ENCODE measurements at places on chromosomes 11 and 22. TPM values are rescaled to one million over a fixed set of nuclear protein-coding genes. Genes with fewer than 3 reads are reported as not detected.

DNA sequence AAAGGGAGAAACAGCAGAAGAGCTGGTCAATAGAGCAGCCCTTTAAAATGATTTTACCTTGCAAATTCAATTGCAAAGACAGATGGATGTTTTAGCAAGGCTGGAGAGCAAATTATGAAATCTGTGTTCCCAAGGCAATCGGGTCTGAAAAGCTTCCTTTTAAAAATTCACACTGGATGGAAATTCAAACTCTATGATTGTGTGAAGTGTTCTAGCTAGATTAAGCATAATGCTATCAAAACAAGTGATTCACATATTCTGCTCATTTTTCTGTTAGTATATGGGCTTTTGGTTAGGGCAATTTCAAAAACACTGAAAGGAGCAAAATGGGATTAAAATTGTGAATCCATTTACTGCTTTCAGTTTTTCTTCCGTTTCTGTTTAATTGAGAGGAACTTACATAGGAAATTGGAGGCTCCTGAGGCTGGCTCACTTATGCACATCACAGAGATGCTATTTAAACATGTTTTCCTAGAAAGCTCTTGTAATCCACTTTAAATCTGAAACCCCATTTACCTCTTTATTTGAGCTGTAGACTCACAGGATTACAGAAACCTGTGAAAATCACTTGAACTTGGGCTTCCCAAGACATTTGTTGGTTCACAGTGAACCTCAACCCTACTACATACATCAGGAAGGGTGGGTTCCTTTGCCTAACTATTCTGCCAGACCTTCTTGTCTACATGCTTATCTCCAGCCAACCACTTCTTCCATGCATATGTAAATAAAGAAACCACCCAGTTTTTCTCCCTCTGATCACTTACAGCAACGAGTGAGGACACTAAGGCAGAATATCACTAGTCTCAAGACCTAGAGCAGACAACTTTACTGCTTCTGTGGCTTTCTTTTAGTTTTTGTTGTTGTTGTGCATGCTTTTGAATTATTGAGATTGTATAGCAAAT is 201.9 kb upstream of the PITPNB start:
- peak overlapping the region; percentile 2 for H3K27ac ChIP-seq
- H3K27me3 ChIP-seq: no peaks in the 10 kb centered on the region
- H3K4me1 ChIP-seq: peaks cover 40% of the 10 kb centered on the region
- DNase-seq: no peak

GNAZ gene
- 2.9 TPM for total RNA-seq

HIC2 gene
- 1.5 TPM for total RNA-seq

- no peaks in the 10 kb centered on the region for H3K4me1 ChIP-seq
- no peak overlapping the region for H3K27ac ChIP-seq
- H3K36me3 ChIP-seq: no peaks in the 10 kb centered on the region
- no peak overlapping the region for H3K4me3 ChIP-seq
- H3K27me3 ChIP-seq: peaks cover 12% of the 10 kb centered on the region
Observed at GRCh38 chr11:15630896-15631295, 516.2 kb downstream of the INSC start.

- no peaks in the 10 kb centered on the region for H3K27me3 ChIP-seq
- peaks cover 13% of the 10 kb centered on the region for H3K36me3 ChIP-seq
- no peak overlapping the region for H3K27ac ChIP-seq
Observed at GRCh38 chr11:67445515-67445914, 2.2 kb upstream of the CORO1B start.

- no peak overlapping the region for H3K4me3 ChIP-seq
- no peak overlapping the region for H3K27ac ChIP-seq
- DNase-seq: no peak
- H3K36me3 ChIP-seq: no peaks in the 10 kb centered on the region
Observed at GRCh38 chr11:97557399-97557798, 1167.6 kb downstream of the JRKL start.

- no peaks in the 10 kb centered on the region for H3K27me3 ChIP-seq
- H3K27ac ChIP-seq: peak overlapping the region; percentile 95
- peak overlapping the region; percentile 89 for H3K4me3 ChIP-seq
- no peaks in the 10 kb centered on the region for H3K36me3 ChIP-seq
Observed at GRCh38 chr11:68840661-68841653, 759 bp downstream of the CPT1A start.

TIMP3 gene
- 250 TPM for total RNA-seq

DNA sequence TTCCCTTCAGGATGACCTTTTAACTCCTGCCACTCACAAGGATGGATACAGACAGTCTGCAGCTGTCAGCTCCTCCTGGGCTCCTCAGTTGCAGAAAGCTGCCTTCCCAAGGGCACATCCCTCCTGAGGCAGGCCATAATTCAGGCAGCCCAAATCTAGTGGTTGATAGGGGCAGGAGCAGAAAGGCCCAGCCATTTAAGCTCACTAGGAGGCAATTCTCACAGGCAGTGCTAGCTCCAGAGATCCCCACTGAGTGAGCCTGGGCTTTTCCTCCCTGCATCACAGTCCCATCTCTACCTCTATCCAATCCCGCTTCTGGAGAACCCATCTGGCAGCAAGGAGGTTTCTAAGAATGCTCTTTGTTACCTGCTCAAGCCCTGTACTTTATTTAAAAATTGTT is 200.6 kb downstream of the ARHGAP42 start:
- H3K36me3 ChIP-seq: no peaks in the 10 kb centered on the region
- H3K27me3 ChIP-seq: no peaks in the 10 kb centered on the region
- H3K4me3 ChIP-seq: no peak overlapping the region
- no peak overlapping the region for H3K27ac ChIP-seq
- peaks cover 18% of the 10 kb centered on the region for H3K4me1 ChIP-seq

OR11H1 gene
- total RNA-seq: not detected

LRRC74B gene
- total RNA-seq: not detected

SCGB1A1 gene
- not detected for total RNA-seq

DNA sequence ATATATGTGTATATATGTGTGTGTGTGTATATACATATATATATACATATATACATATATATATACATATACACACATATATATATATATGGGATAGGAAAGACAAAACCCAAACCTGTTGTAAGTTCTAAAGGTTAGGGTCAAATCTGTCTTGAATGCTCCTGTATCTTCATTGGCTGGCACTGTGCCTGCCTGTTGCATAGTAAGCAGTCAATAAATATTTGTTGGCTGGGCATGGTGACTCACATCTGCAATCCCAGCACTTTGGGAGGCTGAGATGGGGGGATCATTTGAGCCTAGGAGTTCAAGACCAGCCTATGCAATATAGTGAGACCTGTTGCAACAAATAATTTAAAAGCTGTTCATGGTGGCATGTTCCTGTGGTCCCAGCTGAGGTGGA is 205.4 kb downstream of the DBX1 start:
- H3K4me1 ChIP-seq: peaks cover 65% of the 10 kb centered on the region
- no peak overlapping the region for H3K4me3 ChIP-seq
- no peak for DNase-seq
- H3K36me3 ChIP-seq: peaks cover 1% of the 10 kb centered on the region

GRCh38 chr11:109818290-109818689 is 274.9 kb upstream of the ZC3H12C start:
- no peak overlapping the region for H3K27ac ChIP-seq
- H3K27me3 ChIP-seq: no peaks in the 10 kb centered on the region
- no peaks in the 10 kb centered on the region for H3K4me1 ChIP-seq
- no peak for DNase-seq
- no peak overlapping the region for H3K4me3 ChIP-seq

- DNase-seq: no peak
- H3K4me3 ChIP-seq: no peak overlapping the region
- no peak overlapping the region for H3K27ac ChIP-seq
- no peaks in the 10 kb centered on the region for H3K27me3 ChIP-seq
- peaks cover under 1% of the 10 kb centered on the region for H3K4me1 ChIP-seq
Observed at GRCh38 chr11:121117788-121118187, 16.7 kb downstream of the TECTA start.

KCTD14 gene
- total RNA-seq: 0.16 TPM

SOX10 gene
- total RNA-seq: 1.2 TPM

CD3G gene
- 0.16 TPM for total RNA-seq

- no peak overlapping the region for H3K27ac ChIP-seq
- H3K4me1 ChIP-seq: peaks cover 46% of the 10 kb centered on the region
- H3K36me3 ChIP-seq: no peaks in the 10 kb centered on the region
Observed at GRCh38 chr11:35623621-35624168, 5.4 kb downstream of the FJX1 start.

DNA sequence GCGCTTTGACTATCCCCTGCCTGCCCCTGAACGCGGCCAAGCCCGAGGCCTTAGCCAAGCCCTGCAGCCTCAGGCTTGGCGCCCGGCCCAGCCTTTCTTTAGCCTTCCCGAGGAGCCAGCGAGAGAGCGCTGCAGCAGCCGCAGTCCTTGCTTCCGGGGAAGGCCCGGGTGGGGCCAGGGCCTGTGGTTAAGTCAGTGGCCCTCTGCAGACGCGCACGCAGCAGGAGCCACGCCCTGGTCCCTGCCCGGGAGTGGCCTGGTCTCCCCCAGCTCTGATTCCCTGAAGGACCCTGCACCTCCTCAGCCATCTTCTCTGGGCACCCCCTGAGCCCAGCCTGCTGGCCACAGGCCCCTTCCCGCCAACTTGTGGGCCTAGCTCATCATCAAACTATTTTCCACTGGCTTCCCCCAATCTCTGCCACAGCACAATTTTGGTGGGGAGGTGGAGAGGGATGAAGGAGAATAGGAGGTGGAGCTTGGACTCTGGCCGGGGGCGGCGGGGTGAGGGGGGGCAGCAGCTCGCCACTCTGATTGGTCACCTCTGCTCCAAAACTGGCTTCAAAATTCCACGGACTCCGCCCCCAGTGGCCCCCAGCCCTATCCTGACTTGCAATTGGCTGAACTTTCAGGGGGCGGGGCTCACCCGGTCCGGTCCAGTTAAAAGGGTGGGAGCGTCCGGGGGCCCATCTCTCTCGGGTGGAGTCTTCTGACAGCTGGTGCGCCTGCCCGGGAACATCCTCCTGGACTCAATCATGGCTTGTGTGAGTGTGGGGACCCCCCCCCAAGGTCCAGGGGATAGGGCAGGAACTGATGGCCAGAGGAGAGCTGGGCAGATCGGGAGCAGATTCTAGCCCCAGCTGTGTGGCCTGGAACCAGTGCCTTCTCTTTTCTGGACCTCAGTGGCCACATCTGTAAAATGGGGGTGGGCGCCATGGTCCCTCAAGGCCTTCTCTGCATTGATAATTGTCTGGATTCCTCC is at the start of gene LGALS1:
Gene LGALS1 (plus strand): TSS at position 686 of the 979 bp plus-strand sequence. CDS start 67 bp downstream, at position 753.
- peaks cover 24% of the 10 kb centered on the region for H3K36me3 ChIP-seq
- no peaks in the 10 kb centered on the region for H3K27me3 ChIP-seq
- peak within 1 kb of the TSS; percentile 98 for H3K27ac ChIP-seq
- H3K4me3 ChIP-seq: peak within 1 kb of the TSS; percentile 78
- DNase-seq: peak; percentile 98

DNA sequence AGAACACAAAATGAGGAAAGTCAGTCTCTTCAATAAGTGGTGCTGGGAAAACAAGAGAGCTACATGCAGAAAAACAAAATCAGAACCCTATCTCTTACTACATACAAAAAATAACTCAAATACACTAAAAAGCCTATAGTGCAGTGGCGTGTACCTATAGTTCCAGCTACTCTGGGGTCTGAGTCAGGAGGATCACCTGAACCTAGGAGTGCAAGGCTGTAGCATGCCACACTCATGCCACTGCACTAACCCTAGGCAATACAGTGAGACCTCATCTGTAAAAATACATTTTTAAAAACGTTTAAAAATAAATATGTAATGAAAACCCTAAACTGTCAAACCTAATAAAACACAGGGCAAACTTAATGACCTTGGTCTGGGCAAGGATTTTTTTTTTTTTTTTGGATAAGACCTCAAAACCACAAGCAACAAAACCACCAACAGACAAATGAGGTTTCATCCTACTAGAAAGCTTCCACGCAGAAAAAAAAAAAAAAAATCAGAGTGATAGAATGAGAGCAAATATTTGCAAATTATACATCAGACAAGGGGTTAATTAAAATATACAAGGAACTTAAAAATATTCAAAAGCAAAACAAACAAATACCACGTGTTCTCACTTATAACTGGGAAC is 35.2 kb downstream of the XKR3 start:
- no peak overlapping the region for H3K27ac ChIP-seq
- H3K4me3 ChIP-seq: no peak overlapping the region
- DNase-seq: no peak
- peaks cover 6% of the 10 kb centered on the region for H3K27me3 ChIP-seq
- no peaks in the 10 kb centered on the region for H3K4me1 ChIP-seq

MYOD1 gene
- total RNA-seq: not detected

DNA sequence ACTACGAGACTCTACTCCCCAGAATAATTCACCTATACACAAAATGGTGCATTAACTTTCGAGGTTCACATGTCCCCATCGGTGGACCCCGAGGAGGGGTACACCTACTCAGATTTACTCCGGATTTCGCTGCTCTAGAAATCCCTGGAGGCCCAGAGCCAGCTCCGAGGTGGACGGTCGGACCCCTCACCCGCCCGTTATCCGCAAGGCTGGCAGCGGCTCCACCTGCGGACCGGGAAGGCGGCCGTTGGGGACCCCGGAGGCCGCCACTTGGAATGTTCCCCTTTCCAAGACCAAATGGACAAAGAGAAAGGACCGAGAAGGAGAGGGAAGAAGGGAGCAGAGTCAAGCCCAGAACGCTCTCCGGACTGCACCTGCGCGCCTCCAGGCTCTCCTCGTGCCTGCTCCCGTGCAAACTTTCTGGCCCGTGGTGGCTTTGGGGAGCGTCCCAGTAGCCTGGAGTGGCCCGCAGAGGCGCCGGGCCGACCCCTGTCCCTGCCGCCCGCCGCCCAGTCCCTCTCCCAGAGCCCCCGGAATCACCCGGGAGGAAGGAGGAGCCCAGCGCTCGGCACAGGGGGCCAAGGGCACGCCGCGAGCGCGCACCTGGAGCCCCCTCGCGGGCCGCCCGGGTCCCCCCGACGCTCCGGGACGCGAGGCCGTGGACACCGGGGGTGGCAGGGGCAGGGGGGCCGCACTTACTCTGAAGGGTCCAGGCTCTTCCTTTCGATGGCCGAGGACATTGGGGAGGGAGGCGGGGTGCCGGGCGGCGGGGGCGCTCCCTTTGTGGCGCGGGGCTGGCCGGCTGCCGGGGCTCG is 23.0 kb downstream of the LMO2 start:
- no peaks in the 10 kb centered on the region for H3K36me3 ChIP-seq
- peak overlapping the region; percentile 78 for H3K4me3 ChIP-seq
- peaks cover 47% of the 10 kb centered on the region for H3K4me1 ChIP-seq

SPCS2 gene
- total RNA-seq: 103 TPM

DNA sequence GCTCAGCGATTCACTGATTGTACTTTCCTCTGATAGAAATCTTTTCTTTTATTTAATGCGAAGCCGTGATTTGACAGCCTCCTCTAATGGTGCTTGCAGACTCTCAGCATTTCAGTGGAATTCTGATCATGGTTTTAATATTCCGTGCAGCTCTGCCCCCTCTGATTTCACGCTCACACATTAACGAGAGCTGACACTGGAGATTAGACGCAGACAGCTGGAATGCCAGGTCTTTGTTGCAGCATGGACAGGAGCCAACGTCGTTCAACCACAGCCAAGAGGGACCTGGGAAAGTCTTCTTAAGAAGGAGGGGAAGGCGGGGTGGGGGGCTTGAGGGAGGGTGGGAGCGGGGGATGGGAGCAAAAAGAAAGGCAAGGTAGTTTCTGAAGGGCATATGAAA is 186.4 kb downstream of the BLID start:
- H3K4me3 ChIP-seq: peak overlapping the region; percentile 60
- DNase-seq: peak; percentile 28
- H3K27me3 ChIP-seq: no peaks in the 10 kb centered on the region
- H3K27ac ChIP-seq: peak overlapping the region; percentile 50

- H3K36me3 ChIP-seq: peaks cover 9% of the 10 kb centered on the region
- DNase-seq: peak; percentile 25
- peak overlapping the region; percentile 51 for H3K27ac ChIP-seq
Observed at GRCh38 chr22:26586556-26587325, 3.2 kb downstream of the TPST2 start.

All from left ventricle myocardium inferior (tissue), 1 donor.